ENCODE measurements at places on chromosomes 5 and 9.
A peak's percentile ranks its signal among the peaks of the same experiment; 100 is the strongest.

DNA sequence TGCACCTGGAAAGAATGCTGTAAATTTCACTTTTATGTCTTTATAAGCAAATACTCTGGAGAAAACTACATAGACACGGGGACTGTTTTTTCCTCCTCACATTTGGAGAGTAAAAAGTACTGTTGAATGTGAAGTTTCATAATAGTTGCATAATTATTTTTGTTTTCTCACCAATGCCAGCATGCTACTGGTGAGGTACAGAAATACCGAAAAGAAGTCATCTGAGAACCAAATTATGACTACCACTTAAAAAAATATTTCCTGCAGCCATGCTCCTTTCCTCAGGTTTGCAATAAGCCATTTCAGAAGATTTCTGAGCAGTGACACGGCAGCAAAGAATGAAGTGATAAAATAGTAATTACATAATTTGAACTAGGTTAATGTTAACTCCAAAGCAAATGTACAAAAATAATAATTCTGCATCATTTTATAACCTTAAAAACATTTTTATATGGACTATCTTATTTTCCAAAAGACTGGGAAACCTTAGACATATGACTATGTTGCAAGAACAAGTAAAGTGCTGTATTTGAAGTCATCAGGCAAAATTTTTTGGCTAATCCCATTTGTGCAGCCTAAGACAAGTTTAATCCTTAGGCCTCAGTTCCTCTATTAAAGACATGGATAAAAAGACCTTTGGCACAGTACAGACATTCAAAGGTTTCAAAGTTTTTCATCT, 144.7 kb downstream of the PCSK1 start:
- DNase-seq: no peak

DNA sequence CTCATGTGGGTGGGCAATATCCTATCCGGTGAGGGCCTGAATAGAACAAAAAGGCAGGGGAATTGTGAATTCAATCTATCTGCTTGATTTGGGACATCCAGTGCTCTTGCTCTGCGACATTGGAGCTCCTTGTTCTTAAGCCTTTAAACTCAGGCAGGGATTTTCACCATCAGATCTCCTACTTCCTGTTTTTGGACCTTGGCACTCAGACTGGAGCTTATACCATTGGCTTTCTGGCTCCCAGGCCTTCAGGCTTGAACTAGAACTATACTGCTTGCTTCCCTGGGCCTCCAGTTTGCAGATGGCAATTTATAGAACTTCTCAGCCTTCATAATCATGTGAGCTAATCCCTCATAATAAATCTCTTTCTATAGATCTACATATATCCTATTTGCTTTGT, 134.3 kb upstream of the CLINT1 start:
- DNase-seq: no peak

- no peak for DNase-seq
These were observed 83.7 kb downstream of the LNPEP start for GRCh38 chr5:97019435-97020117.

GRCh38 chr5:14748180-14748900, 83.8 kb downstream of the OTULIN start:
- no peak for DNase-seq

DNA sequence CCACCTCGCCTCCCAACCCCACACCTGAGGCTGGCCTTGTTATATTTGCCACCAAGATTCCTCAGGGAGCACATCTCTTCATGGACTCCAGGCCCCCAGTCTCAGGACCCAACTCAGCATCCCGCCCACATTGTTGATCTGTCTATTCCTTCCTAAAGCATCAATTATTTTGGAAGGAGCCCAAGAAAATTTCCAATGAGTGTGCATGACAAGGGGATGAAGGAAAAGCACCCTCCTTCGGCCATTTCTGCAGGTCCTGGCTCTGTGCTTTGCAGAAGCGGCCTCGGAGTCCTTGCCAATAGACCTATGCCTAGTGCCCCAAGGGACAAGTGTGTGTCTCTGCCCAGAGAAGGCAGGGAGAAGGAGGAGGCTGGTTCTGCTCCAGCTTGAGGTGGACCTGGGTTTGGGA, 273.2 kb downstream of the GADD45G start:
- no peak for DNase-seq

GRCh38 chr9:117411547-117411946, 3.3 kb downstream of the ASTN2 start:
- peak; percentile 39 for DNase-seq

- DNase-seq: no peak
These were observed 34.2 kb downstream of the CDC14B start for GRCh38 chr9:96585426-96585825.

GRCh38 chr5:155504606-155505005, 491.1 kb downstream of the KIF4B start:
- DNase-seq: no peak

GRCh38 chr5:66912787-66913186, 283.8 kb downstream of the CD180 start:
- DNase-seq: no peak

DNA sequence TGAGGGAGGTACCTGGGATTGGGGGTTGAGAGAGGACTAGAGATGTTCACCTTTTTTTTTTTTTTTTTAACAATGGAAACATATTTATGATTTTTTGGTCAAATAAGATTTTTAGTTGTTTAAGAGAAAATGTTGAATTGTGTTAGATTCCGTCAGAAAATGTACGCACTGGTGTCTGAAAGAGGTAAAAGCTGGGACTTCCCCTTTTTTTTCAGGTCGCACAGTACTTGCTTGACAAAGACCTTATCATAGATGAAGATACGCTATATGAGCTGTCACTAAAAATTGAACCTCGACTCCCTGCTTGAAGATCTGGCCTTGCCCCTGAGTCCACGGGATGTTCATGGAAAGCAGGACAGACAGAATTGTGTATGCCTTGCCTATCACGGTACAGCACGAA, 7.7 kb upstream of the CKMT2 start:
- DNase-seq: no peak

GRCh38 chr9:21121595-21122251, 19.9 kb downstream of the IFNW1 start:
- no peak for DNase-seq

GRCh38 chr5:16742938-16743337, 126.1 kb upstream of the RETREG1 start:
- DNase-seq: no peak

DNA sequence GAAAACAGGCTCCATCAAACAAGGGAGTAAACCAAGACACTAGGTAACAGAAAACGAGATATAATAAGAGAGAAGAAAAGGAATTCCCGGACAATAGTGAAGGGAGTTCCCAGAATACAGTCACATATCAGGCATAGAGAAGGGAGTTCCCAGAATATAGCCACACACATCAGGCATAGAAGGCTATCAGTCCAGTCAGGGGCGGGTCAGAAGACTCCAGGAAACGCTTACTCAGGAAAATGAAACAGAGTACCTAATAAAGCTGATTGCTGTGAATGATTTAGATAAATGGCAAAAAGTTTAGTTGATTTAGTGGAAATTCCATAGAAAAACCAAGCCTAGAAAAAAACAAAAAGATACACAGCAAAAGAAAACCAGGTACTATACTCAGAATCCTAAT, 4.9 kb downstream of the TOMM5 start:
- no peak for DNase-seq

GRCh38 chr9:89137542-89138462, 40.8 kb downstream of the SHC3 start:
- no peak for DNase-seq

DNA sequence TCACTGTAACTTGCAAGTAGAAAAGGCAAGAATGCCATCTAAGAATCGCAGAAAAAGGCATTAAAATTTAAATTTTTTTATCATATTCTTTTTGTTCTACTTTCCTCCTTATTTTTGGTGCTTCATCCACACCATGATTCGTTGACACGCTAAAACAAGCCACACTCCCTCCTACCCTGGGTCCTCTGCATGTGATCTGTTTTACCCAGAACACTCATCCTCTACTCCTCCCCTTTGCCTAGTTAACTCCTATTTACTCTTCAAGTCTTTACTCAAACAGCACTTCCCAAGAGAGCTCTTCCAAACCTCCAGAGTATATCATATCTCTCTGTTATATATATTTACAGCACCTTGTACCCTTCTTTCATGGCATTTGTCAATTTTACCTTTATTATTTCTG, 61.4 kb upstream of the SRP19 start:
- DNase-seq: no peak

DNA sequence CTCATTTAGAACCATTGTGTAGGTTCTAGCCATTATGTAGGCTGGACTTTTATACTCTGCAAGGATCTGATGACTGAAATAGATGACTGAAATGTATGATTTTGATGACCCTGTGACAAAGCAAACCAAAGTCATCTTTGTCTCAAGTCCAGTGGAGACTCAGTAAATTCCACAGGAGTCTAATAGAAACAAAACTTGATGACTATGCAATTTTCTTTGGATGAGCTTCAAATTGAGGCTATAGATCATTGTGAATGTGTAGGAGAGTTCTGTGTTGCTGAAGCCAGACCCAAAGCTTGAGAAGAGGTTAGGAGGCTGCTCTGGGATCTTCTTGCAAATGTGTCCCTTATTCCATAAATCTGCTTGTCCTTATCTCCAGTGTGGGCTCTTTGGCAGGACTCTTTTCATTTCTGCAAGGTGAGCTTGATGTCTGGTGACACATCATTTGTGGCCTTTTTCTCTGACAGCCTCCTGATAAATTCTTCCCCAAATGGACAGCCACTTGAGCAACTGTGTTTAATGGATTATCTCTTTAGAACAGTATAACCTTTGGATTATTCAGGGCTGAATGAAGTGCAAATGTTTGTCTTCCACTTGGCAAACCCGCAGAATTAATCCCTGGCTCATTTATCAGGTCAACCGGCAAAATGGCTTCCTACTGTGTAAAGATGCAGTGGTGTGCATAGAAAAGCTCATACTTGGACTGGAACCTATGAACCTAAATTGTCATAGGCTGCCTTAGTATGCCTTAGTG, 235.1 kb upstream of the ANKH start:
- DNase-seq: no peak

- DNase-seq: no peak
These were observed 1.3 kb downstream of the DPM2 start for GRCh38 chr9:127936347-127936852.

DNA sequence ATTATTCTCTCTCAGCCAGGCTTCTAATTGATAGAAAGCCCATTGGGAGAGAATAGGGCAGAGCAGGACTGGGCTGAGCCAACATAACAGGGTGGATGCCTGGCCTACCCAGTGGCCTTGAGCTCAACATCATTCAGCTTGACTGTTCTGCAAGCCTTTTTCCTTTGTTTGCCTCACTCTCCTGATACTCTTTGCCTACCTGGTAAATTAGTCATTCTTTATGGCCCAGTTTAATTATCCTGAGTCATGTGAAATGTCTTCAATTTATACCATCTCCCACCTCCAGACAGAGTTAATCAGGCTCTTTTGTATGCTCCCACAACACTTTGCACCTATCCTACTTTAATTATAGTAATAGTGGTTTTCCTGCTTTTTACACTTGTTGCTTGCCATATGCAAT, 13.6 kb downstream of the GLRA1 start:
- DNase-seq: no peak

DNA sequence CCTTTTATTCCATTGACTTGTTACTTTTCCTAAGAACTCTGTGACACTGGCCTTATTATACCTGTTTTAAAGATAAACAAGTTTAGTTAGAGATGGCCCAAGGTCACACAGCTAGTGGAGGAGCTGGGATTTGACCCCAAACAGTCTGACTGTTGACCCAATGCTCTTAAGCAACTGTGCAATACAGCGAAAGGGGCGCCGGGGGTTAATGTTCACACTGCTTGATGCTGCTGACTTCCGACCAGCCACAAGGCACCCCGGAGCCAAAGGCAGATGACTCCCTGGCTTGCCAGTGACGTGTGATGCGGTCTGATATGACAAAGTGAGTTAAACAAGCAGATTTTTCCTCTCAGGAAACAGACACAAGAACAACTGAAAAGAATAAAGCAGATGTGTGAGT, 23.9 kb downstream of the PIK3R1 start:
- DNase-seq: peak; percentile 79

DNA sequence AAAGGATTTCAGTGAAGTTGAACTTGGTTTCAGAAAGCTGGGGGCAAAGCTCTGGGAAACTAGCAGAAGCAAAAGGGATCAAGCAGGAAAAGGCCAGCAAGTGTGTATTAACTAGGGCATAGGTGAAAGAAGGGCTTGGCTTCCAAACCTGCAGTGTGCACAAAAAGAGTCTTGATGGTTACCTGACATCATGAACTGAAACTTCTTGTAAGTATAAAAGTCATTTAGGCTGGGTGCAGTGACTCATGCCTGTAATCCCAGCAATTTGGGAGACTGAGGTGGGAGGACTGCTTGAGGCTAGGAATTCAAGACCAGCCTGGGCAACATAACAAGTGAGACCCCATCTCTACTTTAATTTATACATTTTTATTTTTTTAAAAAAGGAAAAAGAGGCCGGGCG, 216.4 kb downstream of the EPB41L4A start:
- DNase-seq: no peak

GRCh38 chr9:22120159-22120549, 111.0 kb upstream of the CDKN2B start:
- DNase-seq: no peak

DNA sequence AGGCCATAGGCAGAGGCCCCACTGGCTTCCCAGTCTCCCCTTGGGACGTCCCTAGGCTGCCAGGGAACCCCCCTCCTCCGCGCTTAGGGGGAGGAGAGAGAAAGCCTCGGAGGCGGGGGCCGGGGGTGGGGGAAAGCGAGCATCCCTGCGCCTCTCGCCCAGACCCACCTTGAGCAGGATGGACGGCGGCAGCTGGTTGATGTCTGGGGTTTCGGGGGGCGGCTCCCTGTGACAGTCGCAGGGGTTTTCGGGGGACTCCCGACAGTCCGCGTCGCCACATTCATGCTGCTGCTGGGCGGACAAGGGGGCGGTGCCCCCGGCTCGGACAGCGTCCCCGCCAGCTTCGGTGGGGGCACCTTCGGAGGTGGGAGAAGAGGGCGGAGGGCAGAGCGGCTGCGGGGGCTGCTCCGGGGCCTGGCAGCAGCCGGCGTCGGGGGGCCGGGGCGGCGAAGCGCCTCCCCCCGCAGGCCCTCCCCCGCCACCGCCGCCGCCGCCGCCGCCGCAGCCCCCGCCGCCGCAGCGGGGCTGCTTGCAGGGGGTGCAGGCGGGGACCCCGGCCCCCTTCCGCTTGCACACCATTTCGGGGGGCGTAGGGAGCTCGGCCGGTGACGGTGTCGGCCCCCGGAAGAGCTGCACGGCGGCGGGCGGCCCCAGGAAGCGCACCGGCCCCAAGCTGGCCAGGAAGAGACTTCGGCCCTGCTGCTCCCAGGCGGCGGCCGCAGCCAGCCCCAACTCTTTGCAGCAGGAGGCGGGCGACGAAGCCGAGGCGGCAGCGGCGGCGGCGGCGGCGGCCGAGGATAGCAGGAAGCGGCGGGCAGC, 1.2 kb downstream of the FBXL17 start:
- DNase-seq: peak; percentile 39

DNA sequence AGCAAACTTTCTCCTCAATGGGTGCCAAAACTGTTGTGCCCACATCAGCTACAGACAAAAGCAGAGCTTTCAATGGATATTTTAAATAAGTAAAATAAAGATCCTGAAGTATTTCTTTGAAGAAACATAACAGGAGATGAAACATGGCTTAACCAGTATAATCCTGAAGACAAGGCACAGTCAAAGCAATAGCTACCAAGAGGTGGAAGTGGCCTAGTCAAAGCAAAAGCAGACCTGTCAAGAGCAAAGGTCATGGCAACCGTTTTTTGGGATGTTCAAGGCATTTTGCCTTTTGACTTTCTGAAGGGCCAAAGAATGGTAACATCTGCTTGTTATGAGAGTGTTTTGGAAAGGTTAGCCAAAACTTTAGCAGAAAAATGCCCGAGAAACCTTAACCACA, 77.9 kb downstream of the ANXA1 start:
- no peak for DNase-seq

- peak; percentile 73 for DNase-seq
These were observed 38.4 kb downstream of the EGR1 start for GRCh38 chr5:138503487-138504270.

- DNase-seq: no peak
These were observed 244.2 kb upstream of the RIOK2 start for GRCh38 chr5:97427235-97427634.

Measured in hematopoietic multipotent progenitor cell treated with erythropoietin and hydrocortisone succinate and interleukin-3 and kit ligand, for 8 days (in vitro differentiated cells).